ENCODE measurements at places on chromosomes 1 and 21. TPM values are rescaled to one million over a fixed set of nuclear protein-coding genes. Genes with fewer than 3 reads are reported as not detected.

DNA sequence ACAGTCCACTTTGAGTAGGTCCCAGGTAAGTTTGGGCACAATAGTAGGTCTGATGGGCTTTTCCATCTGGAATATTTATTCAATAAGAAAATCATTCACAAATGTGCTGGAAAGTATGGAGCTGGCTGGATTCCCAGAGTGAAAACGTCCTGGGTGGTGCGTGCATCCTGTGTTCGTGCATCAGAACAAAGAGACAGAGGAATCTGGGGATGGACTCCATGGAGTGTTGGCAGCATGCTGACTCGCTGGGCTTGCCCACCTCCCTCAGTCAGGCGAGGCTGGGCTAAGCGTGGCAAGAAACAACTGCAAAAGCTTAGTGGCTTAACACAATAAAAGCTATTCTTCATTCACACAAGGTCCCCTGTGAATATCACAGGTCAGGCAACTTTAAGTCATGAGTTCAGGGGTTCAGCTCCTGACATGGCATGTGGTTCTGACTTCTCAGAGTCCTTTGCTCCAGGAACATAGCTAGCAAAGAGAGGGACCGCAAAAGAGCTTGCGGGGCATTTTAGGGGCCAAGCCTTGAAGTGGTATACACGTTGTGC lies 151.6 kb upstream of the ZNF644 start:
- H3K27ac ChIP-seq, result peak overlapping the region; percentile 31
- peaks cover 3% of the 10 kb centered on the region for H3K27me3 ChIP-seq
- no peak for DNase-seq
- H3K36me3 ChIP-seq, result no peaks in the 10 kb centered on the region

- no peak overlapping the region for H3K27ac ChIP-seq
- DNase-seq, result no peak
- no peak overlapping the region for H3K4me3 ChIP-seq
- no peaks in the 10 kb centered on the region for H3K4me1 ChIP-seq
- H3K27me3 ChIP-seq, result no peaks in the 10 kb centered on the region
These were observed 12.6 kb downstream of the SLAMF8 start for GRCh38 chr1:159839116-159839849.

DNA sequence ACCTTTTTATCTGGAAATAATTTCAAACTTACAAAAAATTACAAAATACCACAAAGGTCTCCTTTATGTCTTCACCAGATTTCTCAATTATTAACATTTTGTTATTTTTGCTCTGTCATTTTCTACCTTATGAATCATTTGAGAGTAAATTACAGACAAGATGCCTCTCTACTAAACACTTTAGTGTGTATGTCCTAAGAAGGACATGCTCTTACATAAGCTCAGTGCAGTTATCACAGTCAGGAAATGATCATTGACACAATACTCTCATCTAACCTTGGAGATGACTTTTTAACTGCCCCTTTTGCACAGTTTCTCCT lies 378.9 kb upstream of the RUNX1 start:
- no peaks in the 10 kb centered on the region for H3K36me3 ChIP-seq
- no peaks in the 10 kb centered on the region for H3K27me3 ChIP-seq
- no peak for DNase-seq

- H3K4me1 ChIP-seq, result no peaks in the 10 kb centered on the region
- DNase-seq, result no peak
- no peaks in the 10 kb centered on the region for H3K36me3 ChIP-seq
- H3K27me3 ChIP-seq, result no peaks in the 10 kb centered on the region
- no peak overlapping the region for H3K4me3 ChIP-seq
These were observed 10.0 kb upstream of the TRIM17 start for GRCh38 chr1:228426518-228427175.

GRCh38 chr1:23597635-23598388 lies 38.5 kb upstream of the ID3 start:
- no peaks in the 10 kb centered on the region for H3K27me3 ChIP-seq
- DNase-seq, result no peak
- H3K27ac ChIP-seq, result no peak overlapping the region
- H3K36me3 ChIP-seq, result no peaks in the 10 kb centered on the region

Gene ADGRB2
- total RNA-seq, result 1.1 TPM

Gene CYP2J2
- total RNA-seq, result 2.7 TPM

Gene ISG15
- total RNA-seq, result 76.9 TPM

Gene ZBTB17
- total RNA-seq, result 37.7 TPM

Gene ST6GALNAC3
- 8.8 TPM for total RNA-seq

Gene PTPRF
- total RNA-seq, result 176 TPM
